ENCODE measurements at places on chromosomes 1 and 21.

DNA sequence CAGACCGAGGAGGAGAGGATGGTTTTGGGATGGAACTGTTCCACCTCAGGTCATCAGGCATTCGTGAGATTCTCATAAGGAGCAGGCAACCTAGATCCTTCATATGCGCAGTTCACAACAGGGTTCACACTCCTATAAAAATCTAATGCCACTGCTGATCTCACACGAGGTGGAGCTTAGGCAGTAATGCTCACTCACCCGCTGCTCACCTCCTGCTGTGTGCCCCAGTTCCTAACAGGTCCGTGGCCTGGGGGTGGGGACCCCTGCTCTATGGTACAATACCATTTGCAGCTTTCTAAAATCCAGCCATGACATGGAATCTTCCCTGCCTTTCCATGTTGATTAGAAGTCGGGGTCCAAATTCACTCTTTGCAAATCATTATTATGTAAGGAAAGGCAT lies 72.1 kb downstream of the TGFBR3 start:
- no peak for DNase-seq

DNA sequence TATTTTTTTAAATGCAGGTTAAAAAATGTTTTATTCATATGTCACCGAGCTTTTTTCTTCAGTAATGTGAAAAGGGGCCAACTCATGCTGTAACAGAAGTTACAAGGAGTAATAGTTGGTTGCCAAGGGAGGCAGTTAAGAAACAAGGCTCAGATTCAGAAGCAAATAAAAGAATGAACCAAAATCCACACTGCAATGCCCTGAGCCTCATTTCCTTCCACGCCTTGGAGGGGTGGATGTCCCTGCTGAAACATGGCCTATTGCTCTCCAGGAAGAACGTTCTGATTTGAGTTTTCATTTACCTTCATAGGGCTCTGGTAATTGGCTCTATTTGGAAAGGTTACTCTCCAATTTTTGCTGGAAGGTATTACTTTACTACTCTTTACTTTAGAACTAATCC lies 24.4 kb downstream of the ALG14 start:
- no peak for DNase-seq

DNA sequence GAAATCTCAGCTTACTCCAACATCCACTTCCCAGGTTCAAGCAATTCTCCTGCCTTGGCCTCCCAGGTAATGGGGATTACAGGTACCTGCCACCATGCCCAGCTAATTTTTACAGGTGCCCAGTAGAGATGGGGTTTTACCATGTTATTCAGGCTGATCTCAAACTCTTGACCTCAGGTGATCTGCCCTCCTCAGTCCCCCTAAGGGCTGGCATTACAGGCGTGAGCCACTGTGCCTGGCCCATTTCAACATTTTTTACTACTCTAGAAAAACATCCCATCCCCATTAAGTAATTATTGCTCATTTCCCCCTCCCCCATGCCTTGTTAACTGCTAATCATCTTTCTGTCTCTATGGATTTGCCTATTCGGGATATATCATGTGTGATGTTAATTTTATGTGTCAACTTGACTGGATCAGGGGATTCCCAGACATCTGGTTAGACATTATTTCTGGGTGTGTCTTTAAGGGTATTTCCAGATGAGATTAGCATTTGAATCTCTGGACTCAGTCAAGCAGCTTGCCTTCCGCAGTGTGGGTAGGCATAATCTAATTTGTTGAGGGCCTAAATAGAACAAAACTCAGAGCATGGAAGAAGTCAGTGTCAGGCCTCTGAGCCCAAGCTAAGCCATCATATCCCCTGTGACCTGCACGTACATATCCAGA lies 33.0 kb upstream of the ZBTB8B start:
- no peak for DNase-seq

GRCh38 chr1:60942896-60943638 lies 139.3 kb upstream of the NFIA start:
- no peak for DNase-seq

DNA sequence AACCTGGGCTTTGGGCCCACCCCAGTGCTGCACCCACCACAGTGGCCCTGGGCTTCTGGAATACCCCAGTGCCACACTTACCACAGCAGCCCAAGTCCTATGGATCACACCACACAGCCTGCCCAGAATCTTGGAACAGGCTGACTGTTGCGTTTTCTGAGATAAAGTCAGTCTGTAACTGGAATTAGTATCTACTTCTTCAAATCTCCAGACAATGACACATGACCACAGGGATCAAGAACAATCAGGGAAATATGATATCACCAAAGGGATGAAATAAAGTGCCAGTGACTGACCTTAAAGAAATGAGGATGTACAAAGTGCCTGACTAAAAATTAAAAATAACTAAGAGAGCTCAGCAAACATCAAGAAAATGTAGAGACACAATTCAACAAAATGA lies 239.7 kb upstream of the PLD5 start:
- no peak for DNase-seq

GRCh38 chr1:70093250-70093975 lies 112.0 kb downstream of the LRRC40 start:
- DNase-seq = no peak

GRCh38 chr1:185228979-185229378 lies 72.0 kb downstream of the SWT1 start:
- DNase-seq = no peak
